Urinary bladder (tissue), 4 donors: ENCODE measurements at places on chromosomes 4 and X. TPM values are rescaled to one million over a fixed set of nuclear protein-coding genes. Genes with fewer than 3 reads are reported as not detected.

- no peak for DNase-seq
Observed at GRCh38 chr4:123568936-123569335, 172.3 kb downstream of the SPRY1 start.

XAGE3 gene
- polyA plus RNA-seq, result not detected

DNA sequence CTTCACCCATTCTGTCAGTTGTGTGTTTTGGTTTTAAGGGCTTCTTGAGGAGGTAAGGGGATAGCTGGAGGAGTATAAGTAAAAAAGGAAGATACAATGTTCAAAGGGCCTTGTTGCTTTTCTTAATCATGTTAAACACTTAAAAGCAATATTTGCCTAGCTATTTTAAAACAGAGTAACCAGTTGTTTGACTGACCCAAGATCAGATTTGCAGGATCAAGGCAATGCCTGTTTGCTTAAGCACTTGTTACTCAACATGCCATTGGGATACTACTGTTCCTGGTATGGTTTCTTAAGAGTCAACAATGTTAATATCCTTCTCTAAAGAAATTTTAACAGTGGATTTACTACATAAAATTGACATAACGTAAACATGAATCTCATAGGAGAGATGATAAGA is 2.6 kb downstream of the DCLK2 start:
- DNase-seq, result no peak

GRCh38 chrX:9071031-9071650 is 37.2 kb upstream of the FAM9B start:
- DNase-seq, result no peak

GRCh38 chrX:79138658-79139241 is 5.7 kb upstream of the GPR174 start:
- no peak for DNase-seq

MAGEA2B gene
- polyA plus RNA-seq, result not detected

ATOH1 gene
- not detected for polyA plus RNA-seq
